ENCODE measurements at places on chromosomes 1 and 21.

GRCh38 chr1:207857447-207857846, 53.5 kb downstream of the CD34 start:
- DNase-seq, result no peak

DNA sequence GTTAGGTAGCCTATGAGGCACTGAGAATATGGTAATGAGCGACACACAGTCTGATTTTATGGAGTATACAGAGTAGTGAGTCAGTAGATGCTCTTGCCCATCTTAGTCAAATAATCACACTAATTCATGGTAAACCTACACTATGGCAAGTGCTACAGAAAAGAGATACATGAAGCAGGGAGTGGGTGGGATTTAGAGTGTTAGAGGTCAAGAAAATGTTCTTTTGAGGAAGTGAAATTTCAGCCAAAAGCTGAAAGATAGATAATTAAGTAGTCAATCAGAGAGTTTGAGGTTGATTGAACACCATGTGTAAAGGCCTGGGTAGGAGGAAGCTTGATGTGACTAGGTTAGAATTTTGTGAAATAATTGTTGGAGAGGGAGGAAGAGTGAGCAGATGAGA, 14.7 kb downstream of the MDM4 start:
- no peak for DNase-seq

DNA sequence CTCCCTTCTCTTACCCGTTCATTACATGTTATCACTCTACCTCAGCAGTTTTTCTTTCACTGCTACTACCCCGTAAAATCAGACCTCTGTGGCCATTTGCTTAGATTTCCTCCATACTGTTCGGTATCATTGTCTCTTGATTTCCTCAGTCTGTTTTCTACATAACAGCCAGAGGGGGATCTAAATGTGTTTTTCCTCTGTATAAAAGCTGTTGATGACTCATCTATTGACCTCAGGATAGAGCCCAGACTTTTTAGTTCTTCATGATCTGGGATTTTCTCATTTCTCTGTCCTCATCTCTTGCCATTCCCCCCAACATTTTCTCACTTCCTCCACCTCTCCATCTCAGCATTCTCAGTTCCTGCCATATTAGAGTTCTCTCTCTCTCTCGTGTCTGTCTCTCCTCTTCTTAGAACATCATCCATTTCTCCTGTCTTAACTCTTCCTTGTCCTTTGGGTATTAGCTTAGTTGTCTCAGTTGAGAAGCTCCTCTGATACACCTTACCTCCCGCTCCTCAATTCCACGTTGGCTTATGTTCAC, 10.5 kb downstream of the OTUD3 start:
- no peak for DNase-seq

GRCh38 chr1:52037909-52038308, 4.3 kb upstream of the KTI12 start:
- DNase-seq, result no peak

GRCh38 chr1:234372011-234372757, 1.1 kb upstream of the COA6 start:
- no peak for DNase-seq

GRCh38 chr1:229310833-229311232, 32.0 kb downstream of the CCSAP start:
- no peak for DNase-seq

DNA sequence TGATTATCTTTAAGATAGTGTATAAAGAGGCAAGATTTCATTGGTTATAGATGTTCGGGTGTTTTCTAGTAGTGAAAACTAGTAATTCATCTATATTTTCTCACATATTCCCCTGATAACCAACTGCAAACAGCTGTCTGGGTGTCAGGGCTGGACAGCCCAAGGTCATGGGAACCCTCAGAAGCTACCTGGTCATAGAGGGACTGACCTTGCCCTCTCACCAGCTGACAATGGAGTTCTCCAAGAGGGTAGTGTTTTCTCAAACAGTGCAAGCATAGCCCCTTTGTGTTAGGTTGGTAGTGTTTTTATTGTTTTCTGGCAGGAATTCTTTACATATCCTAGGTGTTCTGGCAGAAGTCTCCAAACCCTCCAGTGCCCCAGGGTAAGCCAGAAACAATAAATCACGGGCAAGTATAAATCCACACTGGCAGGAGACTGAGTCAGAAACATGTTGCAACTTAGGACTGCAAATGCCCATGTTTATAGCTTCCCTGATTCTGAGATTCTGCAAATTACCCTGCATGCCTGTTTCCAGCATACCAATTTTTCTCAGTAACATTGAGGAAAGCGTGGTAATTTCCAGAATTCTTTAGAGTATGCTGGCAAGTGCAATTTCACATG, 82.8 kb upstream of the ATP1A1 start:
- DNase-seq, result no peak

- no peak for DNase-seq
Observed at GRCh38 chr1:186536273-186536890, 75.5 kb upstream of the PDC start.

DNA sequence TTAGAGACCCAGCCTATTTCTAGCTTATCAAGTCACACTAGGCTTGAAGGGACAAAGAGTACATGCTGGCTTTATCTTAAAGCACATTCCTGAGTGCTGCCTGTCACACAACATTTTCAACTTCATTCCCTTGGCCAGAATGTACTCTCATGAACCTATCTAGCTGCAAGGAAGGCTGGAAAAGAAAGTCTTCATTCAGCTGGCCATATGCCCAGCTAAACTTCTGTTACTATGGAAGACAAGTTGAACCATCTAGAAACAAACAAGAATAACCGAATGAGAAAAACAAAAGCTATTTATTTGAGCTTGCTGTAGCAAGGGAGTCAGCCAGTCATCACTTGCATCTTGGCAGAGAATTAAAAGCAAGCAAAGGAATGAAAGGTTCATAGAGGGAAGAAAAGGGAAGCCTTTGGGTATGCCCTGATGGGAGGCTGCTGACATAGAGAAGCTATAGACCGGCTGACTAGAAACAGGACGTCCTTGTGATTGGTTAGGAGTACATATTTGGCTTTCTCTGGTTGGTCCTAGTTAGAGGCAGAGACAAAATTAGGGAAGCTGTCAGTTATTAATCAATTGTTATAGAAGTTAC, 108.4 kb downstream of the NEK7 start:
- peak; percentile 26 for DNase-seq

GRCh38 chr1:40948741-40949443, 30.6 kb upstream of the CTPS1 start:
- DNase-seq, result peak; percentile 30

DNA sequence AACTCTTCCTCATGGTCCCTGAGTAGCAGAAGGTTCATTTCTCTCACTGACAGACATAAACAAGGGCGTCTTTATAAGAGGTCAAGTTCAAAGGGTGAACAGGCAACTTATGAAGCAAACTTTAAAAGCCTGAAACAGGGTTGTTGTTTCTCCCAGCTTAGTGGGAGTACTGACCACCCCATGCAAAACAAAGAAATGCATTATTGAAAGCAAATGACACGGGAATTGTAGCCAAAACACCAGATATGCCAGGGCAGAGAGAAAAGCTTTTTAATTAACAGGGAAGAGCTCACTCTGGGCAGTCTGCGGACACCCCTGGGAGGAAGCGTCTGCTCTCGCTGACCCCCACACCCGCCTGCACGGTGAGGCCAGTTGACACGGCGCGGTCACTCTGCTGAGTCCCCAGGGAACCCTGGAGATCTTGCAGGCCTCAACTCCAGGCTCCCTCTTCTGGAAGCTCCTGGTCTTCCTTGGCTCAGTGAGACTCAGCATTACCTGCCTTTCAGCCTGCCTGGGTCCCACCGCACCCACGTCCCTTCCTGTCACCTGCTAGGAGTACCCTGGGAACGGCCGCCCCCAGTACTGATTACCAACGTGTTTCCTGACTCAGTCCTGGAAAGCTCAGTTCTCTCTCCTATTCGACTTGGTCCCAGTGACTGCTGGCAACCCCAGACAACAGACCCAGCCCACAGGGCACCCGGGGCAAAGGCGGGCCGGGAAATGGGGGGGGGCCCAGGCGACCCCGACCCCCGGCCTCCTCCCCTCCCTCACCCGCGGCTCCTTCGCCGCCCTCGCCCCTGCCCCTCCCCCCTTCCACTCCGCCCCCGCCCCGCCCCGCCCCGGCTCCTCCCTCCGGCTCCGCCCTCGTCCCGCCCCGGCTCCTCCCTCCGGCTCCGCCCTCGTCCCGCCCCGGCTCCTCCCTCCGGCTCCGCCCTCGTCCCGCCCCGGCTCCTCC, 972 bp downstream of the CFAP410 start:
- DNase-seq, result peak; percentile 79
